ENCODE measurements at places on chromosomes 5 and 9.
A peak's percentile ranks its signal among the peaks of the same experiment; 100 is the strongest.

- no peak for DNase-seq
Measured at GRCh38 chr5:36442352-36442751, 140.7 kb upstream of the RANBP3L start.

DNA sequence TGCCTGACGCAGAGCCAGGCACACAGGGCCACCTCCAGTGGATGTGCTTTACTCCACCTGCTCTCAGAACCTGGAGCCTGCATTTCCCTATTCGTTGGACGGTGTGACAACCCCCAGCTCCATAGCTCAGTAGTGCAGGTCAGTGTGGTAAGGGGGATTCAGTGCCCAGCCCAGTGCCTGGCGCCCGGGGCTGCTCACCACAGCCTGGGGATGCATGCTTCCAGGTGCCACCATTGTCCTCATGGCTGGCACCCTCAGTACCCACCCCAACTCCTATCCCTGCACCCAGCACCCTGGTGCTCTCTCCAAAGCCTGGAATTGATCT is 32.8 kb upstream of the ADAMTS2 start:
- no peak for DNase-seq

GRCh38 chr5:158461240-158461854 is 602.4 kb upstream of the CLINT1 start:
- DNase-seq, result no peak

- no peak for DNase-seq
Measured at GRCh38 chr5:65037831-65038815, 269.4 kb downstream of the CWC27 start.

GRCh38 chr5:32325062-32325461 is 12.3 kb upstream of the MTMR12 start:
- DNase-seq, result no peak

DNA sequence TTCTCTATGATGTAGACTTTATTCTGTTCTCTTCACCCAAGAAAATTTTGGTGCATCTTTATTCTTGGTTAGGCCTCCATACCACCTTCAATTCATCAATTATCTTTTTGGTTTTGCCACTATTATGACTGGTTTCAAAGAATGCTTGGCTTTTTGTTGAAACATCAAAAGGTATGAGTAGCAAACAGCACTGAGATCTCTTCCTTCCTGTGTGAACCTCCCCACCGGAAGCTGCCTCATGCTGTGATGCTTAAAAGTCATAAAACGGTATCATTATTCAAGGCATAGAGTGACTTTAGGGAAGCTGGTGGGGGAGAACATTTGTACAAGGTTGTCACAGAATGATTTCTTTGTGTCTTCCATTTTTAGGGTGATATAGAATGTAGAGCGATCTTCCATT is 70.6 kb downstream of the IQGAP2 start:
- DNase-seq, result peak; percentile 42

DNA sequence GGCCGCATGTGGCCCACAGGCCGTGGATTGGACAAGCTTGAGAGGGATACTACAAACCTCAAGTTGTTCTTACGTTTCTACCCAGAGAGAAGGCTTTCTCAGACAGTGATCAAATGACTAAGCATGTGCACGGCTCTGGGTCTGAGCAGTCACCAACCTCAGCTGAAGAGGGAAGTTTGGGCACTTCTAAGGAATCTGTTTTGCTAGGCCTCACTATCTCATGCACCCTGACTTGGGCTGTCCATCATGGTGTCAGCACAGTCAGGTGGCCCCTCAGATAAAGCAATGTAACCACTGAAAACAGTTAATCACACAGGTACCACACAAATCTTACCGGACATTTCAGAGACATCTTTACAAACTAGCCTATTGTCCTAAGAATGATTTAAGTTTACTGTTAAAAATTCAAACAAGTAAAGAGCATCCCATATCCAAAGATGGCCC is 24.6 kb downstream of the CSF2 start:
- DNase-seq, result peak; percentile 50

DNA sequence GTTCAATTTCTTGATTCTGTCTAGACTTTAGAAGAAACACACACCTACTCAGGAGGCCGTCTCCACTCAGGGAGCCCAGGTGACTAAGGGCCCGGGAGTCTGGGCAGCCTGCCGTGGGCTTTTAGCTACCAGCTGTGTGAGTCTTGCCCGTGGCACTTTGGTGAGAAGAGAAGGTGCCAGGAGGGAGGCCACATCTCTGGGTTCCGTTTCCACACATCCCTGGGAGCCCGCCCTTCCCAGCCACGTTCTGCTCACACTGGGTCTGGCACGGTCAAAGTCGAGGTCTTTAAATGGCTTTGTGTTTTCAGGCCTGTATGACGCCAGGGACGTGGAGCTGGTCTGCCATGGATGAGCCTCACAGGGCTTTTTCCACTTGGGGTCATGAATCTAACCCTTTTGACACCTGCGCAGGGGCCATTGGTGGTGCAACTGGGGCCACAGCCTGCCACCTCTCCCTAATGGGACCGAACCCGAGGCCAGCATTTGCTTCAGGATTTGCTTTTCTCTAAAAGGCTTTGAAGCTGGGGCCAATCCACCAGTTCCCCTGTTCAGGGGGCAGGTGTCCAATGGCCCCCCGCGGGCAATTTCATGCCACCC is 17.2 kb upstream of the FCN2 start:
- DNase-seq, result no peak

DNA sequence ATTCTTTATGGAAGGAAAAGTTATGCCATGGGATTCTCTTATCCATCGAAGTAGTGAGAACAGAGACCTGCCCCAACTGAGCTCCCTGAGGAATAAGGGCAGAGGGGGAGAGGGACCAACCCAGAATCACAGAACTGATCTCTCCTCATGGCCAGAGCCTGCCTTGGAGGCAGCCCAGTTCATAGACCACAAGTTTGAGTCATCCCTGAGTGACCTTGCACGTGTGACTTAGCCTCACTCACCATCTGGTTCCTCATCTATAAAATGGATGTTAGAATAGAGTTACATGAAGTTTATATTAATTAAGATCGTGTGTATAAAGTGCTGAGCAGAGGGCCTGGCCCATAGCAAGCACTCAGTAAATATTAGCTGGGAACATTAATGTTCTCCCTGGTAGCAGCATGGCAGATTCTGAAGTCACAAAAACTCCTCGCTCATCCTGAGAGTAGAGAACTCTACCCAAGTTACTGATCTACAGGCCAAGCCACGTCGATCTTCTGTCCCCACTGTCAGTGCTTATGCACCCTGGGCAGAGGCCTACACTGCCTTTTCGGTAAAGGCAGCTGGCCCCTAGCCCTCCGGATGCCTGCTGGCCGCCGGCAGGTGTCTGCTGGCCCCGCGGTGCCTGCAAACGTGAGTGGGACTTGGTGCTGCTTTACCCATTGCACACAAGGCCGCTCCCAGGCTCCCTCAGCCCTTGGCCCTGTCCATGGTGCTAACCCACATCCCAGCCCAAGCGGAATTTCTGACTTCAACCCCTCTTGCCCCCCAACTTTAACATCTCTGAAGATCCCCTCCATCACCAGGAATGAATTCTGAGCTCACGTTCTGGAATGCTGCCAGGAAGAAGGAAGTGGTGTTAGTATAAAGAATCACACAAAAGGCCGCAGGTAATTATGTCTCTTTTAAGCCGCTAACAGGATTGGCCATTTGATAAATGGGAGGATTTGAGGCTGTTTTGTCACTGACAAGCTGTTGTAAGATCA is 61.1 kb upstream of the ARAP3 start:
- no peak for DNase-seq
